ENCODE measurements at places on chromosomes 4 and X. TPM values are rescaled to one million over a fixed set of nuclear protein-coding genes. Genes with fewer than 3 reads are reported as not detected.

The SULT1B1 gene
- total RNA-seq, result 0.74 TPM

The TCEAL2 gene
- total RNA-seq, result 0.34 TPM

The MID1 gene
- 1.6 TPM for total RNA-seq

The SPATA4 gene
- total RNA-seq, result 0.38 TPM

- no peak for DNase-seq
Measured at GRCh38 chrX:24468245-24468644, 3.2 kb downstream of the PDK3 start.

- no peak for DNase-seq
Measured at GRCh38 chr4:156298230-156298629, 344.6 kb upstream of the CTSO start.

DNA sequence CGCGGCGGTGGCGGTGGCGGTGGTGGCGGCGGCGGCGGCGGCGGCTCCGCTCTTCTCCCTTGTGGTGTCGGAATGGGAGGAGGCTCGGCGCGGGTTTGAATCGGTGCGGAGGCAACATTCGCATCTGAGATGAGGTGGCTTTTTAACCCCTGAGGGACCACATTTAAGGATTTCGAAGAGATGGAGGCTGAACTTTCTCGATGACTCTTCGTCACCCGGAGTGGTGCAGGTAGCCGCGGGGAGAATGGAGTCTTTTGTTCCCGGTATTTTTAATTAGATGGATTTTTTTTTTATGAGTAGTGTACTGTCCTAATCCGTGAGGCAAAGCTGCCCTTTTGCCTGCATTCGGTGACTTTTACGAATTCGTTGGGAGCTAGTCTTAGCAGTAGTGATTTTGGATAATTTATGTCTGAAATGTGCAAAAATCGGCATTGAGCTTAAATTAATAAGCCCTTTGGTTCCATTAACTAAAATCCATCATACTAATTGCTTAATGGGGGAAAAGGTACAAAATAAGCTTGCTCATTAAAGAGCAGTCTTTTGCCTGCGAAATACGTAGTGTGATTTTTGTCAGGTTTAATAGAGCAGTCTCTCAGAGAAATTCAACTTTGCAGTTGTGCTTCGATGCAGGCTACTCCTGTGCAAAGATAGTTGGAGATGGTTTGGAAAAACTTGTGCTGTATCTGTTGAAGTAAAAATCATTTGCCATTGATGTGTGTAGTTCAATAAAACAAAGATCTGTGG, 206.2 kb downstream of the TENM3 start:
- DNase-seq, result no peak

- DNase-seq, result no peak
Measured at GRCh38 chr4:19850909-19851308, 400.8 kb upstream of the SLIT2 start.

GRCh38 chr4:2823301-2823670, 20.4 kb upstream of the ADD1 start:
- DNase-seq, result peak; percentile 10

DNA sequence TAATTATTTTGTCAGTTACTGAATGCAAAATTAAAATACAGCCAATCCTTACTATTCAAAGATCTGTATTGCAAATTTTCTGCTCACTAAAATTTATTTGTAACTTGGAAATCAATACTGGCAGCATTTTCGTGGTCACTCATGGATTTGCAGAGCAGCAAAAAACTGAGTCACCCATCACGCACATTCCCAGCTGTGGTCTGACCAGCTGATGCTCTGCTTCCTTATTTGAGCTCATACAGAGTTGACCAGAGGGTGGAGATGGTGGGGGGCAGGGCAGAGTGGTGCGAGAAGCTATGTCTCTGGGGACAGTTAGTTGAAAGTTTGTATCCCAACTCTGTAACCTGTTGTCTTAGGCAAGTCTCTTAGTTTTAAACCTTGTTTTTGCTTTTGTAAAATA, 214.8 kb downstream of the SPCS3 start:
- no peak for DNase-seq

- DNase-seq, result no peak
Measured at GRCh38 chrX:110569506-110569905, 210.9 kb downstream of the RTL9 start.

GRCh38 chr4:41579043-41579442, 41.1 kb downstream of the LIMCH1 start:
- no peak for DNase-seq

GRCh38 chrX:68658530-68658929, 11.1 kb downstream of the STARD8 start:
- DNase-seq, result no peak

GRCh38 chrX:71910643-71910985, at the start of gene NHSL2:
Gene NHSL2, plus strand, starts transcription at chrX:71910845.
- peak; percentile 29 for DNase-seq

- no peak for DNase-seq
Measured at GRCh38 chr4:155526452-155527169, 140.0 kb upstream of the GUCY1A1 start.

DNA sequence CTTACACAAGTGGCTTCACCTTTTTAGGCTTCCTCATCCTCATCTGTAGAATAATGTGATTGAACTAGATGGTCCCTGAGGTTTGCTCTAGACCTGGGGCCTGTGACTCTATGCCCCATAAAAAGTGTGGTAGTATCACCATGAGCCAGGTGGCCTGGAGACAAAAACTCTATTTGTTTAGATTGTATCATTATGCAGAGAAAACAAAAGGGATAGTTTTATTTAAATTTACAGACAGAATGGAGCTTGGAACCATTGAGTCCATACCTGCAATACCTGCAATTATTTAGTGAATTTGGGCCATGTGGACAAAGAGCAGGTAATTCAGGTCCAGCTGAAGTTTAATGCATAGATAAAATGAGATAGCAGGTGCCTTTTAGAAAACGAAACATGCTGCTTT, 139.5 kb upstream of the RPL34 start:
- no peak for DNase-seq

DNA sequence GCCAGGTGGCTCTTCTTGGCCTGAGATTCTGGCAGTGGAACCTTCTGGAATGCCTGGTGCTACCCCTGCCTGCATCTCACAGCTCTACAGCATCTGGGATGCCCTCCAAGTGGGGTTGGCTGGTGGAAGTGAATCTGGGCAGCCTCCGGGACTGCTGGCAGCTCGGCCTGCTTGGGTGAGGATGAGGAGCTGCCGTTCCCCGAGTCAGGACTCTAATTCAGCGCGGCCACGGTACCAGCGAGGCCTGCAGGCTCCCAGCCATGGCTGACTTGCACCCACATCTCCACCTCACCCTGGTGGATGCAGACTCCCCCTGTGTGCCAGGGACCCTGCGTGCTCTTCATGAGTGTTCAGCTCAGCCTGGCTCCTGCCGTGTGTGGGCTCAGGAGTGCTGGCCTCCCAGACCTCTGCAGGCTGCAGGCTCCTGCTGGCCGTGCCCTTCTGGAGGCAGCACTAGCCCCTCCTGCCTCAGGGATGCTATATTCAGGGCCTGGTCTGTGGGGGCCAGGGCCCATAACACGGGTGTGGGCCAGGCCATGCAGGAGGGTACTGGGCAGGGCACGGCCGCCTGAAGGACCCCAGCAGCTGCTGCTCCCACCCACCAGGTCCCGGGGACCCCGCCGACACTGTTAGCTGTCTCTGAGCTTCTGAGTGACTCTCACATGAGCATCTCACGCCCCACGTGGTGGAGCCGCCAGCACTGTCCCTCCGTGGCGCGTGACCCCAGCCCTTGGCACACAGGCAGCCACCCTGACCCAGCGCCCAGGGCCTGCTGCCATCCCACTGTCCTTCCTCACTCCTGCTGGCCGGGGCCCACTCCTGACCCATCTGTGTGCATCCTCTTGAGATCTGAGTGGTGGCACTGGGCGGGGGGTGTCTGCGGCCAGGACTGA, 10.6 kb downstream of the UVSSA start:
- no peak for DNase-seq
